ENCODE measurements at places on chromosomes 4 and X.
A peak's percentile ranks its signal among the peaks of the same experiment; 100 is the strongest.

DNA sequence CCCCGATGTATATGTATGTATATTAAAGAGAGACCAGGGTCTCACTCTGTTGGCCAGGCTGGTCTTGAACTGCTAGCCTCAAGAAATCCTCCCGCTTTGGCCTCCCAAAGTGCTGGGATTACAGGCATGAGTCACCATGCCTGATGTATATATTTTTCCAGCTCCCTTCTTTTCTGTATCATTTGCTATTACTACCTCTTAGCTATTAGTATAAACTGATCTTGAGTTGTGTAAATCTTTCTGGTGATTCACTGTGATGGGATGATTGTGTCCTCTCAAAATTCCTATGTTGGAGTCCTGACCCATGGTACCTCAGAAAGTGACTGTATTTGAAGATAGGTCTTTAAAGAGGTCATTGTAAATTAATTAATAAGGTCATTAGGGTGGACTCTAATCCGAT lies 53.1 kb downstream of the HPRT1 start:
- no peak for DNase-seq

DNA sequence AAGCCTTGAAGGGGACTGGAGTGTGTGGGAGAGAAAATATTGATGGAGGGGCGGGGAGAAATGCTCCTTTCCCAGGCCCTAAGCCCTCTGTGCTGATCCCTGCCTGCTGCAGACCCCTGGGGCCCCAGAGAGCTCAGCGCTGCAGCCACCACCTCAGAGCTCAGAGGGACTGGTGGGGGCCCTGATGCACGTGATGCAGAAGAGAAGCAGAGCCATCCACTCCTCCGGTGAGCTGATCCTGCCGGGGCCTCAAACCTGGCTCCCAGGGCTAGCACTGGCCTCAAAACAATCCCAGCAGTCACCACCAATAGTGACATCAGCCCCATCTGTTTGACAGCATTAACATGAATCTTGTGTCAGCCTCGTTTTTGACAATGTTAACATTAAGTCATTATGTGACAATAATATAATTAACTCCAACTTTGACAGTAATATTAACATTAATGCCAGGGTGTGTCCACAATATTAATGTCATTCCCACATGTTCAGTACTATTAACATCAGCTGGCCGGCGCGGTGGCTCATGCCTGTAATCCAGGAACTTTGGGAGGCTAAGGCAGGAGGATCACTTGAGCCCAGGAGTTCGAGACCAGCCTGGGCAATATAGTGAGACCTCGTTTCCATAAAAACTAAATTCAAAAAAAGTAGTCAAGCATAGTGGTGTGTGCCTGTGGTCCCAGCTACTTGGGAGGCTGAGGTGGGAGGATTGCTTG lies 5.8 kb downstream of the WAS start:
- DNase-seq, result no peak

DNA sequence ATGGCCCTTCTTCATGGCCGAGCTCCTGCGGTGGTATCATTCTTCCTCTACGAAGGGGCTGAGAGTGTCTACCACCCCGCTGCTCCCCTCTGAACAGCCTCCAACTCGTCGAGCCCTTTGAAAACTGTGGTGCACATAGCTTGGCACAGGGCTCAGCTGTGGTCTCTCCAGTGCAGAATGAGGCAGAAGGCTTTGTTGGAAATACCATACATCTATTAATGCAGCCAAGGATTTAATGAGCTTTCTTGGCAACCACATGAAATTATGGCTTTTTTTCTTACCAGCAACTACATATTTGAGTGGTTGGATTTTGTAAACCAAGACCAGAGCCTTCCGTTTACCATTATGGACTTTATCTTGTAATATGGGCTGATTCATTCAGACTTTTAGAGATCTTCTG lies 61.7 kb upstream of the CBR4 start:
- DNase-seq, result no peak

GRCh38 chrX:29518100-29518499 lies 697.3 kb upstream of the MAGEB2 start:
- DNase-seq, result no peak

DNA sequence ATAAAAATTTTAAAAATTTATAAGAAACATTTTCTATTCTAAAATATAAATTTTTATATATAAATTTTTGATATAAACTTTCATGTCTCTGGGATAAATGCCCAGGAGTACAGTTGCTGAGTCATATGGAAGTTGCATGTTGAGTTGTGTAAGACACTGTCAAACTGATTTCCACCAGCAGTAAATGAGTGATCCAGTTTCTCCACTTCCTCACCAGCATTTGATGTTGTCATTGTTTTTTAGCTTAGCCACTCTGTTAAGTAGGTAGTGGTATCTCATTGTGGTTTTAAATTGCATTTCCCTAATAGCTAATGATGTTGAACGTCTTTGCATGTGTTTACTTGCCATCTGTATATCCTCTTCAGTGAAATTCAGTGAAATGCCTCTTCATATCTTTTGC lies 66.5 kb downstream of the MAMLD1 start:
- no peak for DNase-seq

- no peak for DNase-seq
Observed at GRCh38 chrX:8030361-8030760, 103.1 kb upstream of the PNPLA4 start.

DNA sequence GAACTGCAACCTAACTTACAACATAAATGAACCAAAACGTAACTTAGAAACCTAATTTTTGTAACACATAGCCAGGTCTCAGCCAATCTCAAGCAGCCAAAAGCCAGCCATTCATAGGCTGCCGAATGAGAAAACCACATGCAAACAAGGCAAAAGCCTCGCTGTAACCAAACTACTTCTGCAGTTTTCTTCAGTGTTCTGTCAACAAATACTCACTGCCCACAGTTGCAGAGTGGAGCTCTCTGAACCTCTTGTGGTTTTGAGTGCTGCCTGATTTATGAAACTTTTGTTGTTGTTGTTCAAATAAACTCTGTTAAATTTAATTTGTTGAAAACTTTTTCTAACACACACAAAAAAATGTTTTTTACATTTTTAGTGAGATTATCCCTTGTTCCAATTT lies 251.2 kb downstream of the PAPSS1 start:
- DNase-seq, result no peak

DNA sequence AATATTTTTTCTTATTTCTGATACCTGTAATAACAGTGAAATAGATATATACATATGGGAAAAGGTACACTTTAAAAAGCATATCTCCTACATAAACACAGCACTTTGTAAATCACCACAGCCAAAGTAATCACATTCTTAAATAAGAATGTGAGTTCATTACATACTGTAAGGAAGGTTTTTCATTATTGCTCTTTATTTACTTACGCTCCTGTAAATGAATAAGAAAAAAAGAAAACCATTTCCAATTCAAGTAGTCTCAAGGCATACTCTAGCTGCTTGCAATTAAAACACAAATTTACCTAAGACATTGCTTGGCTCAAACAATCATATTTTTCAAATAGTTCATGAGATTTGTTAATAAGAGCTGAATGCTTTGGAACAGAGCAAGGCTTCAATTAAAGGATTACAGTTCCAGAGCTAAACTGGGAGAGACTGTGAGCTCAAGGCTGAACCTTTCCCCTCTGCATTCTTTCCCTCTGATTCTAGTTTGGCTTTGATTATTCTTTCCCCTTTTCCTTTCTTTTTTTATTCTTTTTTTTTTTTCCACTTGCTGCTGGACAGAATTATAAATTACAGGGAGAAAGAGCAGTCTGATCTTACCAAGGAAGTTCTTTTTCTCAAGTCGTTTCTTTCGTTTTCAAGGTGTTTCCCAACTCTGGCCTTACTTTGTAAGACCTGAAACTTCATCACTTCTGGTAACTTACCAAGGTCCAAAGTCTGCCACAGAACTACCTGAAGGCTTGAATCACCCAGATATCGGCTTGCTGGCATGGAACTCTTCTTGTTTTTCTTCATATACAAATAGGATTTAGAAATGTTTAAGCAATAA lies 278.3 kb downstream of the INPP4B start:
- DNase-seq, result no peak

GRCh38 chr4:4430492-4431195 lies 43.7 kb downstream of the NSG1 start:
- peak; percentile 33 for DNase-seq

- DNase-seq, result no peak
Observed at GRCh38 chr4:24559889-24560288, 24.5 kb downstream of the DHX15 start.

DNA sequence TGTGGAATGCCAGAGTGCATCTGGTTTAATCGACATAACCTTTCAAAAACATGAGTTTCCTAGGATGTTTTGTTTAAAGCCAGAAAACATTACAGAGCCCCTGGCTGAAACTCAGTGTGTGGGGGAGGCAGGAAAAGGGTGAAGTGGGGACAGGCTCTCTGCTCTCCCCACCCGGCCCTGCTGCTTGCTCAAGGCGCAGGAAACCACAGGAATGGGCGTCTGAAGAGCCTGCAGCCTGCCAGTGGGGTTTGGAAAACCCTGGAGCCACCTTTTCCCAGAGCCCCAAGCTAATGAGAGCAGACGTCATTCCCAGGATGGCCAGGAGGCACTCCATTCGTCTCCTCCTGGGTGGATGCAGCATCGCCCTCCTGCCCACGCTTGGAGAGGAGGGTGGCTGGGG lies 240.6 kb downstream of the AFAP1 start:
- no peak for DNase-seq

GRCh38 chrX:31091819-31092218 lies 20.0 kb upstream of the FTHL17 start:
- DNase-seq, result no peak

- no peak for DNase-seq
Observed at GRCh38 chr4:75696071-75696470, 22.9 kb upstream of the G3BP2 start.

GRCh38 chr4:48141048-48141447 lies 7.0 kb upstream of the TXK start:
- DNase-seq, result no peak

- no peak for DNase-seq
Observed at GRCh38 chrX:102129473-102129872, 4.0 kb downstream of the TCEAL2 start.

DNA sequence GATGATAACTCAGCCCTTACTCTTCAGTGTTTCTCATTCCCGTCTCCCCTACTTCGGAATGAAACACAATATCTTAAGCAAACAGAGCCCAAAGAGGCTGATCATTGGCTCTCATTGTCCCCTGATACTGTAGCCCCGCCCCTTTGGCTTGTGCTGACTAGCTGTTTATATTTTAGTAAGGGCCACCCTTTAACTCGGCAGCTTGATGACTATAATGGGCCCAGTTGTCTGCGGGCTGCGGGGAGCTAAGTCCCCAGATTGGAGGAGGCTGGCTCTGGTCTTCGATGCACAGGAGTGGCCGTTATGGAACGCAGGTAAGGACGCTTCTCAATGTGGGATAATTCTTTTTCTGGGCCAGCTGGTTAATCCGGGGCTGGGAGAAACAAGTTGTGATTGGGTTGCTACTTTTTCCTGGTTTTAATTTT lies at the start of gene TRIM2:
TRIM2 (plus strand) TSS at position 197 of the 425 bp plus-strand sequence; CDS start at position 285, 88 bp downstream.
- no peak for DNase-seq

DNA sequence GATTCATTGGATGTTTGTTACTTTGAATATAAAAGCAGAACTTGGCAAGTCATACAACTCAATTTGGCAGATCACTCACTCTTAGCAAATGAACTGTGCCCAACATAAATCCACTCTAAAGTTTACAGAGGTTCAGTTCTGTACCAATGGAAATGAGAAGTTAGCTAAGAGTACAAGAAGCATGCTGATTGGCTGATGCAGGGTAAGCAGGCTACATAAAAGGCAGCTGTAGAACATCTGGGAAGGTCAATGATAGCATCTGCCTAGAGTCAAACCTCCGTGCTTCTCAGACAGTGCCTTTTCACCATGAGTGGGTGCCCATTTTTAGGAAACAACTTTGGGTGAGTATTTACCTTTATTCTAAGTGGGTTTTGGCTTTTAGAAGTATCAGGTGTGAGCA lies at the start of gene TDO2:
TDO2 (plus strand) TSS at position 244 of the 400 bp plus-strand sequence; CDS start at position 307, 63 bp downstream.
- DNase-seq, result no peak

- no peak for DNase-seq
Observed at GRCh38 chrX:107747596-107748161, 27.9 kb downstream of the TSC22D3 start.

- DNase-seq, result no peak
Observed at GRCh38 chr4:153451911-153452657, 14.1 kb upstream of the TMEM131L start.

GRCh38 chr4:83646538-83647239 lies 110.8 kb downstream of the GPAT3 start:
- DNase-seq, result no peak

- no peak for DNase-seq
Observed at GRCh38 chrX:110786486-110786885, 9.1 kb downstream of the CHRDL1 start.

DNA sequence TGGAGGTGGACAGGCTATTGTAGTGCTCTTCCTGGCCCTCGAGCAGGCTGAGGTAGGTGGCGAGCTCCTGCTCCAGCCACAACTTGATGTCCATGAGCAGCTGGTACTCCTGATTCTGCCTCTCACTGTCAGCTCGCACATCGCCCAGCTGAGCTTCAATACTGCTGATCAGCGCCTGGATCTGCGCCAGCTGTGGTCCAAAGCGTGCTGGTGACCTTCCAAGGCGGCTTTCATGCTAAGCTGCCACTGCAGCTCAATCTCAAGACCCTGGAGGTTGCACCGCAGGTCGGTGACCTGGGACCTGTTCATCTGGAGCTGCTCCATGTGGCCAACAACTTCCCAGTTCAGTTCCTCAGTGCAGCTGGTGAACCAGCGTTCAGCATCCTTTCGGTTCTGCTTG lies 31.2 kb downstream of the LRIT3 start:
- no peak for DNase-seq

GRCh38 chr4:166252487-166253402 lies 379.7 kb downstream of the TLL1 start:
- no peak for DNase-seq

- DNase-seq, result no peak
Observed at GRCh38 chrX:15815779-15816437, 25.6 kb downstream of the ZRSR2 start.

GRCh38 chr4:63361066-63361465 lies 1048.2 kb downstream of the TECRL start:
- DNase-seq, result no peak

Measured in left renal cortex interstitium (tissue), 4 donors.